ENCODE measurements at places on chromosomes 11 and 22.

DNA sequence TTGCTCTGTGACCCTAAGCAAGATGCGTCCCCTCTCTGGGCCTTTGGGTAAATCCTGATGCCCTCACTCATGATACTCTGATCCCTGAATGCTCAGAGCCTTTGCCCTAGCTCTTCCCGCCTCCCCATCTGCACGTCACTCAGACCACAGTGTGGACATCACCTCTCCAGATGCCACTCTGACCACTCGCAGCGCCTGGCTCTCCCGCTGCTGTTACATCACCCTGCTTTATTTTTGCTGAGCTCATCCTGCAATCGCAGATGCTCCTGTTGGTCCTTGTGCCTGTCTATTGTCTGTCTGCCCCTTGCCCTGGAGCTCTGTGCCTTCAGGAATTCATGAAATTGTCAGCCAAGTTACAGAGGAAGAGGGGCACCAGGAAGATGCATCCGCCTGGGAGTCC, 5.5 kb downstream of the OSM start:
- no peak for DNase-seq

GRCh38 chr11:134535029-134536025, 123.3 kb upstream of the B3GAT1 start:
- DNase-seq: no peak

DNA sequence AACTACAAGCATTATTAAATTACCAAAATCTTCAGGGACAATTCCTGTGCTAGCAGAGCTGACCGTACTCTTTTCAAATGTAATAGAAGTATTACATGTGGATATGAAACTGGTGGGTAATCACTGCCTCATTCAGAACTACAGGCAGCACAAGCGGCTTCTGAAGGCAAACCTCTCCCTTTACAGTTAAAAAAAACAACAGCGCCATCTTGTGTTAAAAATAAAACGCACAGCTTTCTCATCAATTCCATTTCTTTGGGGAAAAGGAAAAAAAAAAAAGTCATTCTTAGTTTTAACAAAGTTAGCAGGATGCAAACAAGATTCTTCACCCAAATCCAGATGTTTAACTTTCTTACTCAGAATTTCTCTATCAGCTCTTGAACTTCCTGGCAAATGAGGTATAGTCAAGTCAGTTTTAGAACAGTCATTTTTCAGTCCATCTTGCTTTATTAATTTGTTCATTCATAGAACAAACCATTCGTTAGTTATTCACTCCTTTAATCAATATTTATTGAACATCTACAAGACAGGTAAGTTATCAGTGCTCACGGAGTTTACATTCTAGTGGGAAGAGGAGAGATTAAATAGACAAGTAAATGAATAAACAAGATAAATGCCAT, 331.8 kb upstream of the MPPED2 start:
- DNase-seq: no peak

DNA sequence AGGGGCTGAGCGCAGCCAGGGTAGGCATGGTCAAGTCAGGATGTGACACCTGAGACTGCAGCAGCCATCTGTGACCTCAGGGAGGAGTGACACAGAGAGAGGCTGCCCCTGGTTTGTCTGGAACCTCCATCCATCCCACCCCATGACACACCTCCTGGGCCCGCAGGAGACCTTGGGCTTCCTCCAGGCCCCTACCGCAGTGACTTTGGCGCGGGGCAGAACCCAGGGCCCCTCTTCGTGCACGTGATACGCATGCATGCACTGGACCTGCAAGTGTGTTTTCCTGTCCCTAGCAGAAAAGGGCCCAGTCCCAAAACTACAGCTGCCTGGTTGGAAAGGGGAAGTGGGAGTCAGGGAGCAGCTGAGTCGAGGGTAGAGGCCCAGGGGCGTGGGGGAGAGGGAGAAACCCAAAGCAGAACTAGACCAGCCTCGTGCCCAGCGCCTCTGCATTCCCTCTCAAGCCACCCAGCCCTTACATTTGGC, 7.9 kb upstream of the CYTH4 start:
- DNase-seq: no peak

- DNase-seq: no peak
Measured at GRCh38 chr11:73315293-73316020, 7.4 kb downstream of the ARHGEF17 start.

DNA sequence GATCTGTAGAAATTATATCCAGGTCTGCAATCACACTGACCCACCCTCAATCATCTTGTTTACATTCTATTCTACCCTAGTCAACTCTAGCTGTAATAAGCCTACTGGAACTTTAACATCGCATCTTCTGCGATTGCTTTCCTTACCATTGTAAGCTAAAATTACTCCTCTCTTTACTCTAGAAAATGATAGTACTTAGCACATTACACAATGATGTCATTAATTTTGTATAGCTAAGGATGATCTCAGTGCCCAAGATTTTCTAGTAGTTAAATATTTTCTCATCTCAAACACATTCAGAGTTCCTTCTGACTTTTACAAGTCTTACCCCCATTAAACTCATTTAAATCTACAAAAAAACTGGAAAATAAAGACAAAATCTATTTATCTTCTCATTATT, 39.6 kb upstream of the CTSC start:
- no peak for DNase-seq
